ENCODE measurements at places on chromosomes 7 and 10.

DNA sequence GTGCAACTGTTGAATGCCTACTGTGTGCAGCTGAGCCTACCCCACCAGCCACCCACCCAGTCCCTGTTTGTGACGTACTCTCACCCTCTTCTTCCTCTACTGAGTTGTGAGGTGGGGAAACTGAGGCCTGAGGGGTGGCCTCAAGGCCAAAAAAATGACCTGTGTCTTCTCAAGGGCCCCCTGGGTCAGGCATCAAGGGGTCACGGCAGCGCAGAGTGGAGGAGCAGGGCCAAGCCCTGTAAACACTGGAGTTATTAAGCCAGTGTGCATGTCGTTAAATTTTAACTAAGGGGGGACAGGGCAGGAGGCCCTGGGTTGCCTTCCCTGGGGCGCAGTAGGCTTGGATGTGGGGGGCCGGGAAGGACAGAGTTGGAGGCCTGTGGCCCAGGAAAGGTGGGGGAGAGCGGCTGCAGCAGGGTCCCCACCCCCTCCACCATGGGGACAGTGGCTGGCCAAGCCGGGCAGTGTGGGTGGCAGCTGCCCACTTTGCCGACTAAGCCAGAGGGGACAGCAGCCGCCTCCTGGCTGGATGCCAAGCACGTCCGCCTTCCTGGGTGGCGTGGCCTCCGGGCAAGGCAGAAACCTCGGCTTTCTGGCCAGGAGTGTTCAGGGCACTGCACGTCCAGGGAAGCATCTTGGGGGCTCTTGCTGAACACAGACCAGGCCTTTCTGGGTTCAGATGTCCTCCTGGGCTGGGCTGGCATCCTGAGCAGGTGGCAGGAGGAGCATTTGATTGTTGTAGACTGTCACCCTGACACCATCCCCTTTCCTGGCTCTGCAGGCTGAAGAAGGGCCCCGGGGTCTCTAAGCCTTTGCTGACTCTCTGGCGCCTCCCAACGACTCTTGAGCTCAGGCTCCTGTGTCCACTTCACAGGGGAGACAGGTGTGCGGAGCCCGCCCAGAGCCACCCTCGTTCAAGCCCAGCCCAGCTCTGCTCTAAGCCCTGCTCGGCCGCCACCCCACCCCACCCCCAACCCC lies 1.9 kb downstream of the SLC29A4 start:
- no peak for DNase-seq

DNA sequence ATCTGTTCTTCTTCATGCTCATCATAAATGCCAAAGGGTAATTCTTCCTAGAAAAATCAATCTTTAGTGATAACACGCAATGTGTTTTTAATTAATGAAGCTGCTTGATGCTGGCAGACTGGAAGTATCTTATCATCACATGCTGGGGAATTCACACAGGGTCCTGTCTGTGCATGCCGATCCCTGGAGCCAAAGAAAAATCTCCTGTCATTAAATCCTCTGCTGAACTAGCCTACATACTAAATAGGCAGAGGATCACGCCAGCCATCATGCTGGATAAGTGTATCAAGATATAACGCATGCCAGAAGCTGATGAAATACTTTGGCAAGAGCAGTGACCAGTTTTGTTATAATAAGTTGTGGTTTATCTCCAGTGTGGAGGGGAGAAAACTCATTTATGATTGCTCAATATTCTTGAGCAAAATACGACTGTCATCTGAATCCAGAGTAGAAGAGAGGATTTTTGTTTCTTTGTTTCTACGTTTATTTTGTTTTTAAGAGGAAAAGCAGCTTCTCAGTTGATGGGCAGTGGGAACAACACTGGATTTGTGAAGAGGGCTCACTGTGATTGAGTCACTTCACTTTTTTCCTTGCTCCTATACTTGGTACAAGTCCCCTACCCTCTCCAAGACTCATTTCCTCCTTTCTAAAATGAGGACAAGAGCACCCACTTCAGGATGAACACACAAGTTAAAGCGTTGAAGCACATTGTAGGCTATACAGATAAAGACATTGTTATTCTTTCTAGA lies 649.1 kb downstream of the TNS3 start:
- no peak for DNase-seq

GRCh38 chr7:44348300-44348699 lies 22.9 kb upstream of the CAMK2B start:
- no peak for DNase-seq

DNA sequence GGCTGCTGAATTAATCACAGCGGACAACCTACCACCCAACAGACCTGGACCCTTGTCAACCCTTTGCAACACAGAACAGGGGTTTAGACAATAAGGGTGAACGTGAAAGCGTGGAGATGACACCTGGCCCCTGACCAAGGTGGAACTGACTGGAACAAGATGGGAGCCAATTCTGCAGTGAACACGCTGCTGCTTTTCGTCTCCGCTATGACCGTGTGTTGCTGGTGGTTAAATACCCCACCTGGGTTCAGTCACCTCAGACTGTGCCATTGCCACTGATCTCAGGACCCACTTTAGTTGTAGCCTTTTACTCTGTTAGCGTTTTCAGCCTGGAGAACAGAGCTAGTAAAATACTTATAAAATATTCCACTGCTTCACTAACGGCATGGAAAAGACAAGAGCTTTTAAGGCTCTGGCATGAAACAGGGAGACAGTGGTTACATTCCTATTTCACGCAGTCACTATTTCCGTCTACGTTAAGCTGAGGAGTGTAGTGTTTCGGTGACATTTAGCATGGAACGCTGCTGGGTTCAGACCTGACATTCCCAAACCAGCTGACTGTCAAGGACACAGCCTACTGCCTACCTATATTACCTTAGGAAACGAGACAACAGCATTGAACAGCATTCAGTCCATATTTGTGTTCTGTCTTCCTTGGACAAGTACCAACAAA lies 119.5 kb upstream of the PRSS1 start:
- DNase-seq: no peak

GRCh38 chr7:106966121-106966520 lies 78.4 kb upstream of the PRKAR2B start:
- no peak for DNase-seq

DNA sequence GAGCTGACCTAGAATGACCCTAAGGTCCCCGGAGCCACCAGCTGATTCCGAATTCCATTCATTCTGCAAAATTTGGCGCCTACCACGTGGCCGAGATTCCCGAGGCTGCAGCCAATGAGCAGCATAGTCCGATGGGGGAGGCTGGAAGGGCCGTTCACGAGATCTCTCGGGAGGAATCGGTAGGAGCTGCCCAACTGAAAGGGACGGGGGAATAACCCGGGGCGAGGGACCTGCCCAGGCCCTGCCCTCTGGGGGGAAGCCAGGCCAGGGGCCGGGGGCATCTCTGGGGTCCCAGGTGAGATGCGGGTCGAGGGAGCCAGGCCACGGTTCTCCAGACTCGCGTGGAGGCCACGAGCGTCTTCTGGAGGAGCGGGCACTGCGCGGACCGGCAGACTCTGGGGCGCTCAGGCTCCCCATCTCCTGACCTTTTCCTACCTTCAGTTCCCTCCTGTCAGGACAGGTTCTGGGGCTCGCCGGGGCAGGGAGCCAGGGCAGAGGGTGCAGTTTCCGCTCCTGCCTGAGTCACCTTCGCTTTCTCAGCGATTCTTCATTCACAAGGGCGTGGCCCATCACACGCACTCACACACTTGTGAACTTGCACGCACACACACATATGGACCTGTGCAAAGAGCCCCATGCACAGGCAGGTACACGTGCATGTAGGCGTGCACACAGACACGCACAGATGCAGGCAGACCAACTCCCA lies 173.4 kb downstream of the RNF216 start:
- DNase-seq: no peak

- DNase-seq: no peak
Observed at GRCh38 chr10:128071417-128071782, 54.8 kb downstream of the MKI67 start.

DNA sequence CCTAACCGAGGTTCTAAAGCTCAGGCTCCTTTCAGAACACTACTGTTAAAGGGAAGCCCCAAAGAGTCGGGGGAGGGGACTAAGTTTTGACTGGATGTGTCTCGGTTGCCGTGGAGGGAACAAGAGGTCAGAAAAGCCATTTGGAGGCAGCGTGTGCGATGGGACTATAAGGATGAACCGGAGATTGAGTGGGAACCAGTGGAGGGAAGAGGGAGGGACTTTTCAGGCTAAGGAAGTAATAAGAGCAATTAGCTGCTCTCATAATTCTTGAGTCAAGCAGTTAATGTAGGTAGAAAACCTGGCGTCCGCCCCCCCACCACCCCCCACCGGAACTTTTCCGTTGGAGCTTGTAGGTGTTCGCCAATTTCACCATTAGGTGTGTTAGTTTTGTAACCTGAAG lies 491 bp upstream of the AKAP9 start:
- DNase-seq: no peak

GRCh38 chr7:14432924-14433323 lies 443.5 kb upstream of the ETV1 start:
- DNase-seq: no peak

DNA sequence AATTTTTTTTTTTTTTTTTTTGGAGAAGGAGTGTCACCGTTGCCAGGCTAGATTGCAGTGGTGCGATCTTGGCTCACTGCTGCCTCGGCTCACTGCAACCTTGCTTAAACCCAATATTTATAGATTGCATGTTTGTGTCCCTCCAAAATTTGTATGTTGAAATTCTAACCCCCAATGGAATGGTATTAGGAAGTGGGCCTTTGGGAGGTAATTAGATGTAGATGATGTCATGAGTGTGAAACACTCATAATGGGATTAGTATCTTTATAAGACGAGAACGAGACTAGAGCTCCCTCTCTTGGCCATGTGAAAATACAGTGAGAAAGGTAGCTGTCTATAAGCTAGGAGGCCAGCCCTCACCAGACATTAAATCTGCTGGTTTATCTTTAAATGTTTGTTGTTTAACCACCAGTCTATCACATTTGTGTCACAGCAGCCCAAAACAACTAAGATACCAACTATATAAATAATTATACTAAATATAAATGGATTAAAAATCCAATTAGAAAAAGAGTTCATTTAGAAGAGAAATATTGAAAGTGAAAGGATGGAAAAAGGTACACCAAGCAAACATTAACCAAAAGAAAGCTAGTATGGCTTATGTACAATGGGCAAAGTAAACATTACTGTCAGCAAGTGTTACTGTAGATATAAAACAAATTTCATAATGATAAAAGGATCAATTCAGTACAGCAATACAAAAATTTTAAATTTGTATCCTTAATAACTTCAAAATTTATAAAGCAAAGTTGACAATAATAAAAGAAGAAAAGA lies 9.3 kb downstream of the TCAF1 start:
- DNase-seq: no peak

DNA sequence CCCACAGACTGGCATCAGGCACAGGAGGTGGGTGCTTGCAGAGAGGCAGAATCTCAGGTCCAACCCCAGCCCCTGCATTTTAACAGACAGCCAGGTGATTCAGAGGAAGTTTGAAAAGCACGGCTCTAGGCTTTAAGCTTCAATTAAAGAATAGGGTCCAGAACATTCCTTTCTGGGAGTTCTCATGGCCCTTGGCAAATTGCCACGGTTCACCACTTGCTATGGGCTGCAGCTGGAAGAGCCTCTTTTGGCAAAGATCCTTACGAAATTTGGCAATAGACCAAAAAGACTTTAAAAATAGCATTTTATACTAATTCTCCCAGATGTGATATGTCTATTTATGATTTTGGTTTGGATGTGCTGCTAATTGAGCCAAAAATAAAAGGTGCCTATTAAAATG lies 148.1 kb downstream of the ITGA8 start:
- DNase-seq: no peak

DNA sequence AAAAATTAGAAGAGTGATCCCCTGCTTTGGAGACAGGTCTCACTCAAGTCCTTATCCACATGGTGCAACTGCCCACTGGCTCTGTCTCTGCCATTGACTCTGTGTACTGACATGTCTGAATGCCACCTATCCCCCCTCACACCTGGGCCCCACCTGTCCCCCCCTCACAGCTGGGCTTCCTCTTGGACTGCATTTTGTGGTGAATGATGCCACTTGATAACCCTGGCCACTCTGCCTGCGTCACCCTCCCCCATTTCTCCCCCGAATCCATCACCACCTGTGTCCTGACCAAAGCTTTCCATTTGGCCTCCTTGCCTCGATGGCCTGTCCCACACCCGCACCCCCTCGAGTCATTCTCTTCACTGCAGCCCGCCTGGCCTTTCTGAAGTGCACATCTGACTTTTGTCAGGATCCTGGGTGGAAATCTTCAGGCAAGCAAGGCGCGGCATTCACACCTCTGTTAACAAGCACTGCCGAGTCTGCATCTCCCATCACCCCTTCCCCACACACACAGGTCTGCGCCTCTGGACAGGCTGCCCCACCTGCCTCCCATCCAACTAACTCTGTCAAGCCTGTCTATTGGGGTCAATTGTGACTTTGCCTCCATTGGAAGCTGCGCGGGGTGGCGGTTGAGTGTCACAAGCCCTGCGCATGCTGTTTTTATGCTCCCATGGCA lies 175.3 kb upstream of the KLF14 start:
- DNase-seq: no peak

DNA sequence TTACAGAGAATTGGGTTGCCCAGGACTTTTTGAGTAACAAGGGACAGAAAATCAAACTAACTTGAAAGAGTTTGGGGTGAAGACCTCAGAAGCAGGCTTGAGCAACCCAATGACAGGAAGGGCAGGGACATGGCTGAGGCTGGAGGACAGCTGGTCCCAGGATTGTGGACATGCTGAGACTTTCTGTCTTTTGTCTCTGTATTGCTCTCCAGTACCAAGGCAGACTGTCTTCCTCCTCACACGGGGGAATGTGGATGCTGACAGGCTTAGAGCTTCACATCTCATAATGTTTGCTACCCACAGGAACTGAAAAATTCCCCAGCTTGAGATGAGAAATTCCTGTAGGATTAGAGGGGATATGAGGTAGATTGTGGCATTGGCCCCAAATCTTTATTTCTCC lies 229.6 kb downstream of the PHF14 start:
- DNase-seq: no peak

DNA sequence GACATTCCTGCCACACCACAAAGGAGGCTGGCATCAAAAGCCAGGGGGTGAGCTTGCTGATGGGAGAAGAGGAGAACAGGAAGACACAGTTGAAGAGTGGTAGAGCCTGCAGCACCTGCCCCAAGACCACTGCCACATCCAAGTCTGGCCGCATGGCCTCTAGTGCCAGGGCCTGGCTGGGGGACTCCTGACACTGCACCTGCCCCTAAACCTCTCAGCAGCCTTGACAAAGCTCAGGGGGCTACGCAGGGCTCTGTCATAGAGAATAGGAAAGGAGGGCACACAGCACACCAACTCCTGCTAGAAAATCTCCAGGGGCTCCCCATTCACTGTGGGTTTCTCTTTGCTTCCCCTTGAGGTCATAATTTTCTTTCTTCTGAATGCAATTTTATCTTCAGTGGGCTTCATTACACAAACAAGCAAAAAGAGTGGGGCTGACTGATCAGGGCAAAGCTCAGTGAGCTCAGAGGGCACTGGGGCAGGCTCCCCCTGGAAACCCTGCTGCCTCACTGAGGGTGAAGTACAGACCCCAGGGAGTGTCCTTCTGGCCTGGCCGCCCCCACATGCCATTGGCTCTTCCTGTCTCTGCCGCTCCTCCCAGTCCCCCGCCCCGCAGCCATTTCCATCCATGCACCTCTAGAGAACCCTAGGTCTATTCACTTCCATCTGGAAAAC lies 37.2 kb downstream of the VOPP1 start:
- no peak for DNase-seq

GRCh38 chr10:73576890-73577591 lies 14.1 kb downstream of the USP54 start:
- no peak for DNase-seq

GRCh38 chr10:31596765-31597164 lies 277.7 kb downstream of the ZEB1 start:
- DNase-seq: no peak

GRCh38 chr7:70678621-70679251 lies 453.2 kb upstream of the GALNT17 start:
- DNase-seq: no peak

- no peak for DNase-seq
Observed at GRCh38 chr10:121049923-121050322, 198.8 kb downstream of the WDR11 start.
